ENCODE measurements at places on chromosomes 12 and 14.

DNA sequence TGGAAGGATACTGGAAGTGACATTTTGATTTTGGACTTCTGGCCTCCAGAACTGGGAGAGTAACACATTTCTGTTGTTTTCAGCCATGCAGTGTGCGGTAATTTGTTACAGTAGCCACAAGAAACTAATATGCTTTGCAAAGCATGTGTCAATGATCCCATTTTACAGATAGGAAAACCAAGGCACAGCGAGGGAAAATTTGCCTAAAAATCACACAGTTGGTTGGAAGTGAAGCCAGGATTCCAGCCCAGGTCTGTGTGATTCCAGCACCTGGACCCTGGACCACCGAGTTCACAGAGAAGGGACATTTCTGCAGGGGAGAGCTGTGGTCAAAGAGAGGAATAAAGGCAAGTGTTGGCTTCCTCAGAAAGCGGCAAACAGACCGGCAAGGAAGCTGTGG is 106.7 kb upstream of the MED13L start:
- no peak for DNase-seq

GRCh38 chr12:41286426-41286825 is 98.3 kb downstream of the PDZRN4 start:
- DNase-seq: no peak

- no peak for DNase-seq
These were observed 35.1 kb downstream of the CCDC85C start for GRCh38 chr14:99568567-99569560.

DNA sequence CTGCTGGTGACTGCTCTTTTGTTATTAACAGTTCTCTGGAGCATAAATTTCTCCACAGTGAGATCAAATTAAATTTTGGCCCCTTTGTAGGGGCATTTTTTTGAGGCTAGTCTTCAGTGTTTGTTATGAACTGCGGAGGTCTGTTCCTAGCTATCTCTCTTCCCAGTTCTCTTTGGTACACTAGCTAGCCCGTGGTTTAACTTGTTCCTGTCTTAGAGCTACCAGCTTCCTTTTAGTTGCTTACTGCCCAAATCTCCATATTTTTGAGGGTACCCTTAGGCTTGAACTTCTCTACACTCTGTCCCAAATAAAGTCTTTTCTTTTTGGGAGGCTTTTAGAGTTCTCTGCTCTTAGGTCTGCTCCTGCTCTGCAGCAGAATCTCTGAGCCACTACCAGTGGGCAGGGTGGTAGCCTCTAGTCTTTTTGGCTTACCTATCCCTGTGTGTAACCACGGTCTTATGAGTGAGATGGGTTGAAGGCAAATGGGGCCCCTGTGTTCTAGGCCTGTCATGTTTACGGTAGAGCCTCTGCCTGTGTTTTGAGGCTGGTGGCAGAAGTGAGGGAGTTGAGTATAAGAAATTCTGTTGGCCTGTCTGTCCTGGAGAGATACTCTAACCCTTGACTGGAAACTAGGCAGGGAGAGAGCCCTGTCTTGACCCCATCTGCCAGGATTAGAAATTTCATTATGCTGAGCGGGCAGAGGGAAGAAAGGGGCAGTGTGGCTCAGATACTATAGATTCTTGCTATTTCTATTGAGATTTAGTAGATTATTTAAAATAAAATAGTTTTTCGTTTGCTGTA is 21.0 kb downstream of the CNOT2 start:
- DNase-seq: no peak

- DNase-seq: peak; percentile 77
These were observed 2.0 kb downstream of the KHNYN start for GRCh38 chr14:24431569-24432258.

DNA sequence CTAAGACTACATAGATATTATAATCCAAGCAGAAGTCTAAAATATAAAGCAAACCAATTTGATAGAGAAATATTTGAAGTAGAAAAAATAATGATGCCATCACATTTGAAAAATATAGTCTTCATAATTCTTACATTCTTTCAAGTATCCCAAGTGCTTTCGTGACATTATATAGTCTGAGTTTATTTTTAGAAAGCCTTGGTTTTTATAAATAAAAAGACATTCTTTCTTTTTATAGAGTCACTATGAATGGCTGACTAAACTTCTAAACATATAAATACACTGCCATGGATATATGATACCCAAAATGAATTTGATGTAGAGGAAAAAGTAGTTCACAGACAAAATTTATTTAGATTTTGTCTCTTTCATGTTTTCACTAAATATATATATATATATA is 135.1 kb upstream of the PDZRN4 start:
- no peak for DNase-seq

GRCh38 chr14:75667099-75667765 is 6.2 kb downstream of the TTLL5 start:
- DNase-seq: no peak

GRCh38 chr12:127642208-127642607 is 624.8 kb upstream of the TMEM132C start:
- DNase-seq: no peak

DNA sequence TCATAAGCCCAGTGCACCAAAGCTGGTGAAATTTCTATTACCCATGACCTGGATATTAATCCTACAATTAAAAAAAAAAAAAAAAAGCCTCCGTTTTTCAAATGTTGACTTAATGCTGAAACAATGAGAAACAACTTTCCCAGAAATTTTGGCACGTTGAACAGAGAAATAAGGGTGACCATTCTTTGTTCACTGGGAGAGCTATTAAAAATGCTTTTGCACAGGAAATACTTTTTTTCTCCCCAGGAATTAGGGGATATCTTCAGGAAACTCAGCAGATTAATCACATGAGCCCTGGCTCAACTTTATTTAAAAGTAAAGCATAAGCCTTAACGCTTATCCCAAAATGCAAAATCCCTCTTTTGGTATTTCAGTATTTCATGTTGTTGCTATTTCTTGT is 54.8 kb upstream of the FLRT2 start:
- DNase-seq: no peak

Data from activated T-helper 1 cell treated with Interleukin-2 at 50 U/mL for 16 hours (primary cell).